ENCODE measurements at places on chromosomes 7 and 10.

DNA sequence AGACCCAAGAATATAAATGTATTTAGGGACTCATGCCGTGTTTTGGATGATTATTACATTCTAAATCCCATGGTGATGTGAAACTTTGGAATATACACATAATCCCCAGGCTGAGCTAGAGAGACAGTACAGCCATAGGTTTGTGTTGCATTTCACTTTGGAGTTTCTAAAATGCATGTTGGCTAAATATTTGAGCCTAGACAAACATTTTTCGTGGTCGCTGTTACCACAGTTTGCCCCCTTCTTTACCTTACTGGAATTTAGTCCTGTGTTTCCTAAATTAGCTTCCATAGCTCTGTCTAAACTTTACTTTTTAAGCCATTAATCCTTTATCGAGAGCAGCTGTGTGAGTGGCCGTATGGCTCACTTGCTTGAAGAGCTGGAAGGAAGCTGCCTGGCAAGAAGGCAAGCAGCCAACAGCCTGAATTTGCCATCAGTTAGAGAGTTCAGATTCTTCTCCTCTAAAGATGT is 192.0 kb downstream of the BICC1 start:
- no peak for DNase-seq

- no peak for DNase-seq
These were observed 263.5 kb downstream of the ZEB1 start for GRCh38 chr10:31582365-31583052.

DNA sequence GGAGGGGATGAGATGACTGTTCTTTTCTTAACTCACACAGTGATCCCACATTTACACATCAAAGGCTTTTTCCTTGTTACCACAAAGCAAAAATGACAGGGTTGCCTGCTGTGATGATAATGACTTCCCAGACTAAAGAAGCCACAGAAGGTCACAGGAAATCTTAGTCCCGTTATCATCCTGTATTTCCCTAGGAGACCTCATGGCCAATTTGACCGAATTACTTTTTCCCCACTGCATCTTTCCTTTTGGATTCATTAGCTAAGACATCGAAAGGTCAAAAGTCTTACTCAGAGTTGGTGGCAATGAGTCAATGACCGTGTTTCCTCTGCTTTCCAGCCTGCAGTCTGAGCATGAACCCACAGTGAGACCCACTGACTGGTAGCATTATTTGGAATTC is 130.1 kb upstream of the INHBA start:
- no peak for DNase-seq

- DNase-seq = no peak
These were observed 39.4 kb downstream of the ADRB1 start for GRCh38 chr10:114083040-114083439.

DNA sequence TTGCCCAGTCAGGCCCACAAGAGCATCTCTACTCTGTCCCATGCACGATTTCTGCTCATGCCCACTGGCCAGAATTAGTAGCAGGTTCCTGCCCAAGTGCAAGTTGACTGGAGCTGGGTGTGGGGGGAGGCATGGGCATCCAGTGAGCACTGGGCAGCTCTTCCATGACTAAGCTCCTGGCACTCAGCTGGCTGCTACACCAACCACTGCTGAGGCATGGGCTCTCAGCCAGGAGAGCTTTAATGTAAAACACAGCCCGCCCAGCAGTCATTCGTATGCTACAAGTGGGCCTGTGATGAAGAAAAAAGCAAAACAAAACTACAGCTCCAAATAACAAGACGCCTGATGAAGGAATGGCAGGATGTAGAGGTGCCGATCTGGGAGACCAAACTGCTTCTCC is 335.4 kb upstream of the PFKP start:
- DNase-seq = no peak

GRCh38 chr7:1557771-1558170 is 1.8 kb upstream of the TMEM184A start:
- no peak for DNase-seq

DNA sequence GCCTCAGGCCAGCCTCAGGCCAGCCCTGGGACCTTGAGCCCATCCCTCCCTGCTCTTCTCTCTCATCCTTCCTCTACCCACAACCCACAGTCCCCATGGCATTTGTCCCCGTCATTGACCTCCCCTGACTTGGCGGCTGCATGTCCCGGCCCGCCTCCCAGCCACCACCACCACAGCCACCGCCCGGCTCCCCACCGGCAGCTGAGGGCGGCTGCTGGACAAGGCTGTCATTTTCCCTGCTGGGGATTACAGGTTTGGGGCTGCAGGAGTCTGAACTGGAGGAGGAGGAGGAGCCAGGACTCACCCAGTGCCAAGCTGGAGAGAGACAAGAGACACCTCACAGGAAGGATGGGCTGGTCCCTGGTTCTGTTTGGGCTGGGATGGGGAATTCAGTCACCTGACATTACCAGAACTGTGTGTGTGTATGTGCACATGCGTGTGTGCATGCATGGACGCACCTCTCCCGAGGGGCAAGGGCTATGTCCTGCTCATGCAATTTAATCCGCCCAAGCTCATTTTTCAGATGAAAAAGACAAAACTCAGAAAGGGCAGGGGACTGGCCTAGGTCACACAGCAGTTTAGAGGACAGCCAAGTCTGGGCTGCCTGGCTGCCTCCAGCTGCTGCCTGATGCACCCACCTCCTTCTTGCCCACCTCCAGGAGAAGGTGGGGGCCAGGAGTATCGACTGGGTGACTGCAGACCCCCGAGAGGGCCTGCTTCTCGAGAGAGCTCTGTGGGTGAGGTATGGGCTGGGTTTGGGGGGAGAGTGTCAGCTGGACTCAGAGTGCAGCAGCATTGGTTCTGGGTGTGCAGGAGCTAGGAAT is 113.1 kb downstream of the ZMIZ1 start:
- no peak for DNase-seq

GRCh38 chr10:94546049-94546900 is 687 bp downstream of the HELLS start:
- DNase-seq = no peak

GRCh38 chr7:74262639-74263398 is 8.6 kb upstream of the RFC2 start:
- no peak for DNase-seq

DNA sequence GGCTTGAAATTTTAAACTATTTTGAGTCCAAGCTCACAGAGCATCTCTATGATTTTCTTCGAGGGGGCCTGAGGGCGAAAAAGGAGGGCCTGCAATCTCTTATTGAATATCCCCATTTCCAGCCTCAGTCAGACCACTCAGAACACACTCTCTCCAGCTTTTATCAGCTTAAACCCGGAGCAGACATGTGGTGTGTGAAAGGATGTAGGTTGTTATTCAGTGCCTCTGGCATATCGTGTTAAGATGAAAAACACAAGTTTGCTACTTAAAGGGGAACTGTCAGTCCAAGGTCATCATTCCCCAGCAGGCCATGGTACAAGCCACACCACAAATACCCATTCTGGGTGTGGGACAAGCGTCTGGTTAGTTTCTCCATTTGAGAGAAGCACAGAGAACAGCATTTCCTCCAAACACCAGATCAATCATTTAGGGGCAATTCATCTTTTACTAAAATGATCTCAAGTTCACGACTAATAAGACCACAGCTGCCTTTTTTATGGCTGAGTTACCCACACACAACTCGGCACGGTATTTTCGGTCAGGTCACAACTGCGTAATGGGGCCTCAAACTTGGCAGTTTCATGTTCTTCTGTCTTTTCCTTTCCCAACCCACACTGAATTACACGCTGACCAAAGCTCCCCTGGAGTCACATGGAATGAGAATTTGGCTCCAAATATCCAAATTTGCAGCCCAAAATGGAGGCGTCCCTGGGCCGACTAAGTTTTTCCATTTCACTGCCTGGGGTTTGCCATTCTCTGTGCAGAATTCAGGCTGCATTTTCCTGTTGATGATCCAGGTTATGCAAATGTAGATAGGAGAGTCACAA is 188.4 kb downstream of the SEM1 start:
- no peak for DNase-seq

GRCh38 chr7:122488241-122488640 is 183.7 kb upstream of the FEZF1 start:
- no peak for DNase-seq

- no peak for DNase-seq
These were observed 18.6 kb upstream of the GOT1 start for GRCh38 chr10:99449023-99449422.

DNA sequence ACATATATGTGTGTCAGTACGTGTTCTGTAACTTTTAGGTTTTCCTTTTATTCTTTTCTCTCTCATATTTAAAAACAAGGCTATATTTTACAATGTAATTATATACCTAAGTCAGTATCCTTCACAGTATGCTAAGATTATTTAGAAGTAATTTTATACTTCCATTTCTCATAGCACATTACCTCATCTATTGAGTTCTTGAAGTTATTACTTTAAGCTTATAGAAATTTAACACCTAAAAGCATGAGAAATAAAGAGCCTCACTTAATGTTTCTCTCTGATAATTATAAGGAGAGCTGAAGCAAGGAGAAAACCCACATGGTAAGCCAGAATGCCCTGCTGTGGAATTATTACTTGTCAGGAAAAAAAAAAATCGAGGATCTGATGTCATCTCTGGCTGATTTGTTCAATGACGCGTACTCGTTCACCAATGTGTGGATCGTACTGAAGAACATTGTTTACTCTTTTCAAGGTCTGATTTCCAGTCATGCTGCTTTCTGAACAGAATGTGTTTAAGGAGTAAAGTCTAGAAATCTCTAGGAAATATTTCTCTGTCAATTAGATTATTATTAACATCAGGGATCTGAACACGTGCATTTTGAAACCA is 21.9 kb downstream of the CACNB2 start:
- no peak for DNase-seq

DNA sequence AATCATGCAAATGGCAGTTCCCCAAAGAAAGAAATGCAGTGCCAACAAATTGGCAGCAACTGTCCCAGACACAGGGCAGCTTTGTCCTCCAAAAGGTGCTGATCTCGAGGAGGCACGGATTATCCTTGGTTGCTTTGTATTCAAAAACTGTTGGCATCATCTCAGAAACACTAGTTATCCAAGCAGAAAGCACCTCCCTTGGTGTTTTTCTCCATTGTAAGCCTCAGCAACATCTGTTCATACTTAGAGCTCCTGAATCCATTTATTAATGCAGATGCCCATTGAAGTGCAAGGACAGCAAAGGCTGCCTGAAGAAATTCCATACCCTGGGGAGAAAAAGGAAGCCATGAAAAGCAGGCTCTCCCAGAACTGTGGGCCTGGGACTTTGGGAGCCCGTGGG is 1.1 kb upstream of the NPS start:
- DNase-seq = no peak

GRCh38 chr10:24554036-24554435 is 169.7 kb downstream of the ARHGAP21 start:
- peak; percentile 23 for DNase-seq

DNA sequence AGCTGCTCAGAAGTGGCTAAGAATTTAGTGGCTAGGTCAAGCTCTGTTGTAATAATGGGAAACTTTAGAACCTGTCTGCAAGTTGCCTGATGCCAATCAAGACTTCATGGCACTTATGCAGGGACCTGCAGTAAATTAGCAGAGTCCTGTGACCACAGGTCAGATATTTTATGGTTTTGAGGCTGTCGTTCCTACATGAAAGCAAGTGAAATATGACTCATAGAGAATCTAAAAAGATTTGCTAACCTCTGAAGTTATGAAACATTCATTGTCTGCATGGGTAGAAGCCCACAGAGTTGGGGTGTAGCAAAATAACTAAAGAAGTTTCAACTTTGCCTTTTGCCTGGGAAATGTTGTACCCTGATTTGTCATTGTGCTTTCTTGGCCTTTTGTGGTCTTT is 32.3 kb downstream of the SLC39A12 start:
- no peak for DNase-seq

- no peak for DNase-seq
These were observed 53.5 kb upstream of the APBB1IP start for GRCh38 chr10:26384600-26384999.

DNA sequence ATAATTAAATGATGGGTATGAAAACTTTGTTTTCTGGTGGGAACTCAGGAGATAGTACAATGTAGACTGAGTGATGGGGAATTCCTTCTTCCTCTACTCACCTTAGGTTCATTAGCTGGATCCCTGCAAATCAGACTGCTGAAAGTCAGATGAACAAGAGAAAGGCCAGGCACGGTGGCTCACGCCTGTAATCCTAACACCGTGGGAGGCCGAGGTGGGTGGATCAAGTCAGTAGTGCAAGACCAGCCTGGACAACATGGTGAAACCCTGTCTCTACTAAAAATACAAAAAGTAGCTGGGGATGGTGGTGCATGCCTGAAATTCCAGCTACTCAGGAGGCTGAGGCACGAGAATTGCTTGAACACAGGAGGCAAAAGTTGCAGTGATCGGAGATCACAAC is 28.7 kb upstream of the ST8SIA6 start:
- no peak for DNase-seq

DNA sequence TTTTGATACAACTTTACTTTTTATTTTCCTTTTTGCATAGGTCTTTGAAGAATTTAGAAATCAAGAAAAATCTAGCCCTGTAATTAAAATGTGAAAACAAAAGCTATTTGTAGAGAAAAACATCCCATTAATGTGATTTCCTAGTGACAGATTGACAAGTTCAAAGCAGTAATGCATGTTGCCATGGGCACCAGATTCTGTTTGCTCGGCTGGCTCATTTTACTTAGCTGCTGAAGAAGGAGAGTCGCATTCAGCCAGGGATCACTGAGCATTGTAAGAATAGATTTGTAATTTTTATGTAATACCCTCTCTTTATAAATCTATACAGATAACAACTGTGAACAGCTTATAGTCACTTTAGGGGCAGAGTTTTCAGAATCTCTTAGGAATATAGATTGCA is 28.5 kb downstream of the DNAJB9 start:
- no peak for DNase-seq

- no peak for DNase-seq
These were observed 13.1 kb downstream of the GPER1 start for GRCh38 chr7:1100834-1101562.

DNA sequence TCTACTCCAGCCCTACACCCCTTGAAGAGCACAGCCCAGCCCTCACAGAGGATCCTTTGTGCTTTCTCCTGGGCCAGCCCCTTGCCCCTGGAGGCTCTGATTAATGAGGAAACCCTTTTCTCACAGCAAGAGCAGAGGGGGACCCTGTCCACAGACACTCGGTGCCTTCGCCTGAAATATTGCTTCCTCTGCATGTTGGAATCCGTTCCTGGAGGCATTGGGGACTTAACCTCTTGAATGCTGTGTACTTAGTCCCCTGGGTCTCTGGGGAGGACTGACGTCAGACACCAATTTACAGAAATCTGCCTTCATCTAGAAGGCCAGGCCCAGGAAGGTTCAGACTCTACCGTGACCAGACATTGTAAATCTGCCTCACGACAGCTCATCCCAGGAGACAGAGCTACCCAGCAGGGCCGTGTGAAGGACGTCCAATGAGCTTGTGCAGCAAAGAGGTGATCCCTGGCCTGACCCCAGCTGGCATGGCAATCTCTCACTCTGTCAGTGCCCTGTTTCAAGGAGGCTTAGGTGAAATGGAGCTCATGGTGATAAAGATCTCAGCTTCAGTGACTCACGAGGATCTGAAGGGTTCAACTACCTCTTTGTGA is 8.1 kb upstream of the TMEM72 start:
- no peak for DNase-seq

DNA sequence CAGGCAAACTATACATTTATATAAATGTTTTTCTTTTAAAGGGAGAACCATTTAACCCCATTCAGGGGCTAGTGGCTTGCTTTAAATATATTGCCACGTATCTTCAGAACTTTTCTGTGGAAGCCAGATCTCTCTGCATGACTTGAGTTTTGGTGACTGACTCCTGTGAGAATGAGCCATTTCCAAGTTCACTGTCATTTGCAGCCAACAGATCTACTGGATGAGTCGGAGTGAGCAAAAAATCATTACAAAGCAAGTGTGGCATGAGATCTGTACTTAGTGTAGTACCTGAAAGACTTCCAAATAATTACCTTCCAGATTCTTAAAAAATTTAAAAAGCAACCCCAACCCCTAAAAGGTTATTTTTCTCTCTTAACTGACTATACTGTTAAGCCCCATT is 45.6 kb downstream of the PDSS1 start:
- DNase-seq = no peak

All from activated CD8-positive, alpha-beta memory T cell treated with anti-CD3 and anti-CD28 coated beads, Interleukin-2, amount 50 U/mL, for 48 hours (primary cell).